ENCODE measurements at places on chromosomes 2 and 18. TPM values are rescaled to one million over a fixed set of nuclear protein-coding genes. Genes with fewer than 3 reads are reported as not detected.

GRCh38 chr2:108270768-108271506 is 17.8 kb upstream of the SULT1C2 start:
- no peak for DNase-seq

GRCh38 chr2:151051574-151052220 is 210.0 kb downstream of the RBM43 start:
- DNase-seq, result no peak

Gene SERPINB11
- not detected for polyA plus RNA-seq

Gene SIX2
- 29.8 TPM for polyA plus RNA-seq

- no peak for DNase-seq
Observed at GRCh38 chr2:16832910-16833309, 167.3 kb upstream of the CYRIA start.

Gene REG3G
- polyA plus RNA-seq, result not detected

Gene LYPD6B
- 29.8 TPM for polyA plus RNA-seq

Gene FKBP7
- 72.9 TPM for polyA plus RNA-seq

Gene TP53I3
- 52.8 TPM for polyA plus RNA-seq
